Stimulated activated CD4-positive, alpha-beta T cell treated with anti-CD3 and anti-CD28 coated beads, Interleukin-15, amount 100 ng/mL, for 24 hours (primary cell): ENCODE measurements at places on chromosomes 5 and 9.

DNA sequence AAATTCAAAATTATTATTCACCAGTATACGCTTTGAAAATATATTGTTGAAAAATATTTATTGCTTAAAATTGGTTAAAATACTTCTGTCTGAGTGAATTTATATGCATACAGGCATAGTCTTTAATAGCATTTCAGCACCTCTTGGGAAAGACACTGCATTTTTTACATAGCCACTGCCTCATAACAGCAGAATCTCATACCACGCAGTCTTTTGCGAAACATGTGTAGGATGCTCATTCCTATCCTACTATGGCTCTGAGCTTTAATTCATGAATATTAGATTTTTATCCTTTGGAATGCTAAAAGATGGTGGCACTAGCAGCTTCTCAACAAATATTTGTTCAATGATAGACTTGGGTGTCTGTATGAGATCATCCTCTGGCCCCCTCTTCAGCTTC is 94.0 kb upstream of the SH3GL2 start:
- DNase-seq = no peak

GRCh38 chr5:126267438-126267837 is 155.8 kb upstream of the GRAMD2B start:
- no peak for DNase-seq

DNA sequence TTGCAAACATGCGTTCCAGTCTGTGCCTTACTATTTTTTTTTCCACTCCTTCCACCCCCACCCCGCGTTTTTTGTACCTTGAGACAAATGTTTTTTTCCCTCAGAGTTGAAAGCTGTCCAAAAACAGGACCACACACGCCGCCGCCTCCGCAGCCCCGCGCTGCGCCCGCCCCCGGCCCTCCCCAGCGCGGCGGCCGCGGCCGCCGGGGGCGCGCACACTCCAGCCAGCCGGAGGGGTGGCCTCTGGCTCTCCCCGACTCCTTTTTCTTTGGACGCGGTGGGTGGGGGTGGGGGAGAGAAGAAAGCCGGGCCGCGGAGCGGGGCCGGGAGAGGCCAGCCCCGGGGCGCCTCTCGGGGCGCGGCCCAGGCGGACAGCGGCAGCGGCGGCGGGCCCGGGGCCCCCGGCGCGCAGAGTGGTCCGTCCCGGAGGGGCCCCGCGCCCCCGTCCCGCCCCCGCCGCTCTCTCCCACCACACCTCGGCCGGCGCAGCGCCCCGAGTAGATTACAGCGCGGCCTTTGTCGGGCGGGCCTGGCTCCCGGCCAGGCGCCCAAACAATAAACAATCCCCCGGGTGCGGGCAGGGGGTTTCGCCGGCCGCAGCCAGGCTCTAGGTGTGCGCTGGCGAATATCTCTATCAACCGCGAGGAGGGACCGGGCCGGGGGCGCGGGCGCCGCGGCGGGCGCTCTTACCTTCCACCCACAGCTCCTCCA is 10.9 kb downstream of the PTCH1 start:
- DNase-seq = peak; percentile 55

DNA sequence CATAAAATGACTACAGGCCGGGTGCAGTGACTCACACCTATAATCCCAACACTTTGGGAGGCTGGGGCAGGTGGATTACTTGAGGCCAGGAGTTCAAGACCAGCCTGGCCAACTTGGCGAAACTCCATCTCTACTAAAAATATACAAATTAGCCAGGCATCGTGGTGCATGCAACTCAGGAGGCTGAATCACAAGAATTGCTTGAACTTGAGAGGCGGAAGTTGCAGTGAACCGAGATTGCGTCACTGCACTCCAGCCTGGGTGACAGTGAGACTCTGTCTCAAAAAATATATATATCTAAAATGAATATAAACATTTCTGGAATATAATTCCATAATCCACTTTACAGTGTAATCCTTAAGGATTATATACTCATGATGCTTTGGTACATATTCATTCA is 66.5 kb downstream of the TEX10 start:
- no peak for DNase-seq

- DNase-seq = no peak
Observed at GRCh38 chr9:84953252-84953773, 283.8 kb downstream of the NTRK2 start.

DNA sequence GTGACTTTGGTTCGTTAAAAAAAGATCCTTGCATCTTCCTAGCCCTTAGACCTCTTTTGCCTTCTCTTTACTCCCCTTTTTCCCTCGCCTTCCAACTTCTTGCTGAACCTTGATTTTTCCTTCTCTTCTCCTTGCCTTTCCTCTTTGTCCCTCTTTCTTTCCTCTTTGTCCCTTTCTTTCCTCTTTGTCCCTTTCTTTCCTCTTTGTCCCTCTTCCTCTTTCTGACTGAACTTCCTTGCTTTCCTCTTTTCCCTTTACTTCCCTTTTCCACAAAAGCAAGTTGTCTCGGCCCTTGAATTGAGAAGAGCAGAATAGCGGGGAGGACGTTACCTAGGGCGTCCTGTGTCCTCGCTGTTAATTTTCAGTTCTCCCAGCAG is 1.4 kb upstream of the MLLT3 start:
- no peak for DNase-seq

- no peak for DNase-seq
Observed at GRCh38 chr5:101942321-101942882, 353.7 kb downstream of the SLCO4C1 start.

GRCh38 chr9:92633614-92634278 is 36.2 kb downstream of the IPPK start:
- DNase-seq = no peak

DNA sequence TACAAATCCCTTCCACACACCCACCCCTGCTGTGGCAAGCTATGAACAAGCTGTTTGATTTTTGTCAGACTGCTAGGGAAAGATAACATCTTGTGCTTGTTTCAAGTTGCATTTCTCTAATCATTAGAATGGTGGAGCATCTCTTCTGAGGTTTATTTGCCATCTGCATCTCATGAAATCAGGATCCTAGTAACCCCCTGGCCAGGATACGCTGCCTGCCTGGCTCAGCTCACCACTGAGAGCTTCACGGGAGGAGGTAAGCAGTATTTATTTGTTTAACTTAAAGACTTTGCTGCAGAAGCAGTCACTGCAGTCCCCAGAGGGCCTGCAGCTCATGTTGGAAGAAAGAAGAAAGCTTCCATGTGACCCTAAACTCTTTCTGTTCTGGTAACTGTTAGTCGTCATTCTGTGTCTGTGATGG is 83.3 kb upstream of the CXCL14 start:
- no peak for DNase-seq

DNA sequence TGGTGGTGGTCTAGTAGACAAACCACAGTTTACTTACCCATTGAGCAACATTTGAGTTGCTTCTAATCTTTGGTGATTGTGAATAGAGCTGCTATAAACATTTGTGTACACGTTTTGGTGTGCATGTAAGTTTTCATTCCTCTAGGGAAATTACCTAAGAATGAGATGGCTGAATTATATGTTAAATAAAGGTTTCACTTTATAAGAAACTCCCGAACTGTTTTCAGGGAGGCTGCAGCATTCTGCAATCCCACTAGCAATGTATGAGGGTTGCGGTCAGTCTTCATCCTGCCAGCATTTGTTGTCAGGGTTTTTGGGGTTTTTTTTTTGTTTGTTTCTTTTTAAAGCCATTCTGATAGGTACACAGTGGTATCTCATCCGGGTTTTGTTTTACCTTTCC is 45.7 kb upstream of the PPARGC1B start:
- DNase-seq = no peak

DNA sequence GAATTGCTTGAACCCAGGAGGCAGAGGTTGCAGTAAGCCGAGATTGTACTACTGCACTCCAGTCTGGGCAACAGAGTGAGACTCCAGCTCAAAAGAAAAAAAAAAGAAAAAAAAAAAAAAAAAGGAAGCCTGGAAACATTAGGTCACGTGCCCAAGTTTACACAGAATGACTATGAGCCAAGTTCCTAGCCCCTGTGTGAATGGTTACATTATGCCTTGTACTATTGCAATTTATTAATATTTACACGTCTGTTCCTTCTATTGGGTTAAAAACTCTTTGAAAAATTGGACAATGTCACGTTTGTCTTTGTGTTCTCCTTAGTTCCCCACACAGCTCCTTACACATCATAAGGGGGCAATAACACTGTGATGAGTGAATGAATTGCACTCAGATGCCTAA is 33.5 kb upstream of the SLC28A3 start:
- no peak for DNase-seq

GRCh38 chr9:134707731-134708671 is 66.4 kb downstream of the COL5A1 start:
- no peak for DNase-seq

DNA sequence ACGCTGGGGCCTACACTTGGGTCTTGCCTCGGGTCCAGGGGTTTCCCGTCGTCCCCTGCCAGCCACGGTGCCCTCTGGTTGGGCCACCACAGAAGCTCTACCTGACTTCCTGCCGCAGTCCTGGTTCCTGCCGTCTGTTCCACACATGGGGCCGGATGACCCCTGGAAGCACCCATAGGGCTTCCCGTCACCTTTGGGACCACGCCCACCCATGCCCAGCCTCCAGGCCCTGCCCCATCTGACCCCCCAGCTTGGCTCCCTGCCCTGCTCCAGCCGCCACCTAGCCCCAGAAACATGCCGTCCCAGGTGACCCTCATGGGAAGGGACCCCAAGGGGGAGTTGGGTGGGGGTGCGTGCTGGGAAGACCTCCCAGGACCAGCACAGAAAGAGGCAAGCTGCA is 13.7 kb downstream of the MRPL36 start:
- no peak for DNase-seq

GRCh38 chr9:4665357-4665756 is 923 bp downstream of the SPATA6L start:
- no peak for DNase-seq

GRCh38 chr5:153130296-153130695 is 360.2 kb upstream of the GRIA1 start:
- no peak for DNase-seq

GRCh38 chr9:123073991-123074422 is 40.5 kb downstream of the GPR21 start:
- no peak for DNase-seq

- DNase-seq = no peak
Observed at GRCh38 chr5:158390577-158390976, 531.6 kb upstream of the CLINT1 start.

GRCh38 chr9:81637276-81637675 is 52.1 kb downstream of the TLE1 start:
- no peak for DNase-seq

DNA sequence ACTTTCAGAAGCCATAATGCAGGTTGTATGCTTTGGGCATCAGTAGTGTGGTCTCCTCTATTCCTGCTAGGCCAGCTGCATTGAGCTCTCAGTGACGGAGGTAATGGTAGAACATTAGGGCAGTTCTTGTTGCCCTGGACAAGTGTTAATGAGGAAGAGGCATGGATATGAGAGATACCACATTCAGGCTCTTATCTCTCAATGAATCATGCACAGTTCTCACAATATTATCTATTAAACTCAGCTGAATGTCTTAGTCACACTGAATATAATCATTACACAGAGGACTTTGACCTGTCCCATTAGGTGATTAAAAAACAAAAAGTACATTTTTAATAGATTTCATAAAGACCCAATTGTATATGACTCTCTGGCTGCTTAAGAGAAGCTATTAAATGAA is 76.6 kb upstream of the SSBP2 start:
- DNase-seq = no peak

- no peak for DNase-seq
Observed at GRCh38 chr5:107605596-107606125, 65.1 kb downstream of the EFNA5 start.

DNA sequence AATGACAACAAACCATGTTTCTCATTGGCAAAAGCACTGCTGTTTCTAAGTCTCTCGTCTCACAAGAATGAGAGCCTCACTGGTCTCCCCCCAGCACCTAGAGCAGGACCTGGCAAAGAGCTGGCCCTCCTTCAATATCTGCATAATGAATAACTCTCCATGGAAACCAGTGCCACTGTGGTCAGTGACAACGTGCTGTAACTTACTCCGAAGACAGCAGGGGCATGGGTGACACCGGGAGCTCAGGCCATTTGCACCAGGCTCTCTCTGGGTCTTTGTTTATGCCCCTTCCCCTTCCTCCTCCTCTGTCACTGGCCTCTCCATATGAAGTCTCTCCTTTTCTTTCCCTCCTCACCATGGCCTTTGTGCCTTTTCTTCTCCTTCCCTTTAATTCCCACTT is 33.3 kb downstream of the TAS2R1 start:
- no peak for DNase-seq

DNA sequence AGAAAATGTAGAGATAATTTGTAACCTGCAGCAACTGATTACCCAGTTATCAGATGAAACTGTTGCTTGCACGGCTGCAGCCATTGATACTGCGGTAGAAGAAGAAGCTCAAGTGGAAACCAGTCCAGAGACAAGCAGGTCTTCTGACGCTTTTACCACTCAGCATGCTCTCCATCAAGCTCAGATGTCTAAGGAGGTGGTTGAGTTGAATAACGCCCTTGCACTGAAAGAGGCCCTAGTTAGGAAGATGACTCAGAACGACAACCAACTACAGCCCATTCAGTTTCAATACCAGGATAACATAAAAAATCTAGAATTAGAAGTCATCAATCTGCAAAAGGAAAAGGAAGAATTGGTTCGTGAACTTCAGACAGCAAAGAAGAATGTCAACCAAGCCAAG is 1.7 kb downstream of the KIF4B start:
- DNase-seq = no peak

GRCh38 chr5:74079971-74080556 is 454.1 kb downstream of the ARHGEF28 start:
- DNase-seq = no peak

GRCh38 chr5:170302653-170303501 is 5.3 kb upstream of the LCP2 start:
- DNase-seq = peak; percentile 67

GRCh38 chr5:158786390-158786789 is 313.3 kb downstream of the EBF1 start:
- no peak for DNase-seq

DNA sequence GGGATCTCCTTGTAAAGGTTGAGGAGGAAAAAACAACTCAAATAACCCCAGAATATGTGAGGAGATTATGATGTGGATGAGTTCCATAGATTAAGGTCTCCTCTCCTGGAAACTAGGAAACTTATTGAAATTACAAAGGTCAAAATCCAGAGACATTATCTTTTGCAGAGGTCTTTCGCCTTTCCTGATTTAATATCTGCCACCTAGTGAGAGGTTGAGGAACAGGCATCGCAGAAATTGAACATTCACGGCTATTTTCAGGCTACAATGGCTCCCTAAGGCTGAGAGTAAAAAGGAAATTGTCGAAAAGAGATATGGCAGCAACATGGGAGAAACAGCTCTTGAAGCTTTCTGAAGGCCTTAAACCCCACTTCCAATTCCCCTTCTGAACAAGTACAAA is 127.5 kb upstream of the PLCXD3 start:
- DNase-seq = no peak

- DNase-seq = peak; percentile 49
Observed at GRCh38 chr5:164013077-164013670, 507.8 kb downstream of the MAT2B start.

DNA sequence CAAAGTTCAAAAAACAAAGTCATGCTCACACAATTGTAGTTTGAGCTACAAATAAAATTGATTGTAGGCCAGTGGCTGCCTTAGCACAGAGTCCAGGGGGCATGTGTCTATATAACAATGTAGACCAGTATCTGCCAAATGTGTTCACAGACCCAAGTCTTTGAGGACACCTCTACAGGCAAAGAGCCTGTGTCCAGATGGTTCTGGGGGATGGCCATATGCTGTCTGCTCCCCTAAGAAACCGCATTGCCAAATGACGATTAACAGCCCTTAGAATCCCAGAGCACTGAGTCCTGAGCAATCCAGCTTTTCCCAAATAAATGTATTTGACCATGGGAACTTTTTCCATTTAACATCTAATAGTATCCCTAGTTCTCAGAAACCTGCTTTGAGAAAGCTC is 169.6 kb downstream of the ADCY2 start:
- DNase-seq = no peak
